Putamen (tissue), 1 donor: ENCODE measurements at places on chromosomes 7 and 10.
A peak's percentile ranks its signal among the peaks of the same experiment; 100 is the strongest.

GRCh38 chr7:66778201-66778600, 37.7 kb downstream of the RABGEF1 start:
- no peak for DNase-seq

- DNase-seq: no peak
These were observed 80.2 kb upstream of the PPP2R2D start for GRCh38 chr10:131820626-131821025.

- DNase-seq: no peak
These were observed 26.4 kb upstream of the ANKRD1 start for GRCh38 chr10:90947030-90947960.

DNA sequence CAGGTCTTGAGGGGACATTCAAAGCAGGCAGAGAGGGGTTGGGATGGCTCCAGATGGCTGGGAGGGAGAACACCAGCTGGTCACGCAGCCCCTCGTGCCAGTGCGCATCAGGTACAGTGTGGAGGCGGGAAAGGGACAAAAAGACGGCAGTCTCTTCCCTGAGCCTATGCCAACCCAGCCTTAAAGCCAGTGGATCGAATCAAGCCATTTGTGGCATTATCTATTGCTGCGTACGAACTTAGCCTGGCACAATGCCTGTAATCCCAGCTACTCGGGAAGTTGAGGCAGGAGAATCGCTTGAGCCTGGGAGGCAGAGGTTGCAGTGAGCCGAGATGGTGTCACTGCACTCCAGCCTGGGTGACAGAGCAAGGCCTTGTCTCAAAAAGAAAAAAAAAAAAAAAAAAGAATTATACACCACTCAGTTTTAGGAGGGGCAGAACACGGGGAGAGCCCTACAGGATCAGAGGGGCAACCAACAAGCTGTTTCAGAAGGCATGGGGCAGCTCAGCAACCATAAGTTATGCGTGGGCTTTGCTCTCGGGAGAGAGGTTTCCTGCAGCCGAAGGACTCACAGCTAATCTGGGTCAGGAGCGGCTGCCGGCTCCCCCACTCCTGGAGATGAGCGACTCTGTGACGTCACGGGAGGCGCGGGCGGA, 356 bp upstream of the NDUFB2 start:
- DNase-seq: peak; percentile 97

- DNase-seq: no peak
These were observed 316.6 kb upstream of the MAGI2 start for GRCh38 chr7:79770063-79770462.

DNA sequence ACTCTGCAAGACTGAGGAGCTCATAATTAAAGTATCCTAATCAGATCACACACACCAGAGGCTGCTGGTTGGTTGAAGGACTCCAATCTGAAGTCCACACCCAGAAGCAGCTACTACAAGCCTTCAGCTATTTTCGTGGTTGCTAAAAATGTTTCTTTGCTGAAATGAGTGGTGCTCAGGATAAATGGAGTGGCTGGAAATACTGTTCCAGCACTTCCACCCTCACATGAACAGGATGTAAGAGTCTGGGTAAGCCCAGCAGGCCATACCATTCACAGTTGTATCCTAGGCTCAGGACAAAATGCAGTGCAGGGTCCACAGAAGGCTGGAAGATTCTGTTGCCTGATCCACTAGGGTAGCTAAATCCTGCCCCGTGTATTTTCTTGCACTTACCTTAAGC, 34.1 kb downstream of the AFAP1L2 start:
- no peak for DNase-seq

GRCh38 chr7:155020996-155021395, 18.1 kb upstream of the PAXIP1 start:
- no peak for DNase-seq

GRCh38 chr7:7720193-7720592, 1.8 kb upstream of the RPA3 start:
- DNase-seq: no peak

- no peak for DNase-seq
These were observed 116.8 kb upstream of the TBX20 start for GRCh38 chr7:35370687-35371086.

DNA sequence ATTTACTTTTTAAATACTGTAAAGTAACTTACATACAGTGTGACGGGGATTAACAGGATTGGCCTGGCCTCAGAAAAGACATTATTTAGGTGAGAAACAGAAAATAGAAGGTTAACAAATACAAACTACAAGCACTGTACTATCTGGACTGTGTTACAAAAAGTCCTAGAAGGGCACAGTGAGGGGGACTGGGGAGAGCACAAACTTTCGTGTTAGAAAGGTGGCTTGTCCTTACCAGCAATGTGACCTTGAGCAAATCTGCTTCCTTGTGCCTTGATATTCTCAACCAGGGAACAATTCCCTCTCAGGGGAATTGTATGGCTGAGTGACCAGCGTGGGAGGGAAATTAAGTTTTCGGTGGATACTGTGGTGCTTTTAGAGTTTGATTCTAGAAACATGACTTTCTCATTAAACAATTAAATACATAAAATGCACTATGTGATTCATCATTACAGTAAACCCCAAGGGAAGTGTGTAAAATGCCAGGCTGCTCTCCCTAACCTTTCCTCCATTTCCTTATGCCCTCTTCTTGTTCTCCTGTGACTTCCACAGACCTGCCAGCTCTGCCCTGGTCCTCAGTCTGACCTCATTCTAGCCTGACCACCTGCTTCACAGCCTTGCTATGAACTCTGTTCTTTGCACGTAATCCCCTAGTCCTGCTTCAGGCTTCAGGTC, 57.7 kb downstream of the OSBPL3 start:
- DNase-seq: no peak

GRCh38 chr7:150515248-150516147, 826 bp downstream of the GIMAP7 start:
- DNase-seq: no peak

DNA sequence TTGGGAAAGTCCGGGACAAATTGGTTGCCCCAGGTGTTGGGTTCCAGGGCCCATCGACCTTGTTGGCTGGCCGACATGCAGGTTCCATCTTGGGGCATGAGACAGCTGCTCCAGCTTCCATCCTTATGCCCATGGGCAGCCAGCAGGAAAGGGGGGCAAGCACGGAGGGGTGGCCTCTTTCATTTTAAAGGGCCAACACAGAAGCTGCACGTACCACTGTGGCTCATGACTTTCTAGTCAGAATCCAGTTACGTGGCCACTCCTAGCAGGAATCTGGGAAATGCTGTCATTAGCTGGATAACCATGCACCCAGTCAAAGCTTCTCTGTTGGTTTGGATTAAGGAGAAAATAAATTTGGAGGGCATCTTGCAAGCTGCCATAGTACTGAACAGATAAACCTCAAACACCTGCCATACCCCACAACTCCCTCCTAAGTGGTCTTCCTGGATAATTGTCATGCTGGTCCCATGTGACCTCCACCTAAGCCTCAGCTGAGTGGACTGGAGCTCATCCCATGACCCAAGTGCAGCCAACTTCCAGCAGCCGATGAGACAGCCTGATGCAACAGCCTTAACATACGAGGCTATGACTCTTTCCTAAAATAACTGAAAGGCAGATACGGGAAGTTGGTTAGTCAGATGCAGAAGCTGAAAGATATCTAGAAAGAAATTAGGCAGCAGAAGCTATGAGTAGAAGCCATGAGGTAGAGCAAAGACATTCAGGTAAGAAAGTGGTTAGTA, 21.4 kb upstream of the GSDME start:
- DNase-seq: peak; percentile 34

GRCh38 chr7:55588379-55588699, 16.0 kb upstream of the VOPP1 start:
- DNase-seq: no peak

GRCh38 chr7:42831718-42832522, 80.0 kb downstream of the C7orf25 start:
- DNase-seq: peak; percentile 52

- no peak for DNase-seq
These were observed 391.9 kb upstream of the LRGUK start for GRCh38 chr7:133735222-133735621.

- DNase-seq: no peak
These were observed 84.2 kb upstream of the STEAP1B start for GRCh38 chr7:22584179-22584578.

- no peak for DNase-seq
These were observed 215.5 kb upstream of the VSTM2A start for GRCh38 chr7:54326592-54327167.

GRCh38 chr10:132459301-132460003, 62.5 kb downstream of the PWWP2B start:
- DNase-seq: no peak

DNA sequence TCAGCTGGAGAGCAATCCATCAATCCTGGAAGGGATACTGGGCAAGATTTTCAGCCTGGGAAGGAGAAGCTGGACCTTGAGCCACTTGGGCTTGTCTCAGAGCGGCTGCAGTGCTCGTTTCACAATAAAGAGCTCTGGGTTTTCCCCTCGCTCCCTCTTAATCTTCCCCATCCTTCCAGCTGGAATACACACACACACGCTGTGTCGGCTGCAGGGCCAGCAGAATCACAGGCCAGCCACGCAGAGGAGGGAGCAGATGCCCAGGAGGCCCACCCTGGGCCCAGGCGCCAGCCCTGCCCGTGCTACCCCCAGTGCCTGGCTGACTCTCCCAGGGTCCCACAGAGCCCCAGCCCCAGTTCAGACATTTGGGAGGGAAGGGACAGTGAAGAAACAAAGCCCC, 255.1 kb downstream of the TNS3 start:
- no peak for DNase-seq

GRCh38 chr10:58054881-58055280, 212.8 kb downstream of the IPMK start:
- no peak for DNase-seq

GRCh38 chr7:151286148-151286547, 37.7 kb upstream of the SMARCD3 start:
- no peak for DNase-seq

- DNase-seq: no peak
These were observed 2.2 kb upstream of the ATP6V1F start for GRCh38 chr7:128860158-128861073.

- DNase-seq: peak; percentile 3
These were observed 77.9 kb upstream of the LRRN3 start for GRCh38 chr7:111012799-111013675.

GRCh38 chr7:81414411-81414810, 355.4 kb downstream of the HGF start:
- DNase-seq: no peak

DNA sequence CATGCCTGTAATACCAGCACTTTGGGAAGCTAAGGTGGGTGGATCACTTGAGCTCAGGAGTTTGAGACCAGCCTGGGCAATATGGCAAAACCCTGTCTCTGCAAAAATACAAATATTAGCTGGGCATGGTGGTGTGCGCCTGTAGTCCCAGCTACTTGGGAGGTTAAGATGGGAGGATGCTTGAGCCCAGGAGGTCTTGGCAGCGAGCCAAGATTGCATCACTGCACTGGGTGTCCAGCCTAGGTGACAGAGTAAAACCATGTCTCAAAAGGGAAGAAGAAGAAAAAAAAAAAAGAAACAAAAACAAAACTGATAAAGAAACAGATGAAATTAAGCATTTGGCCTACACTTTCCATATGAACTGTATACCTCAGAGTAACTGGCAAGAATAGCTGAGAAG, 319.2 kb downstream of the PARD3 start:
- DNase-seq: no peak

- no peak for DNase-seq
These were observed 1.5 kb downstream of the PDCD4 start for GRCh38 chr10:110872984-110873923.

- DNase-seq: no peak
These were observed 109.9 kb downstream of the SORCS1 start for GRCh38 chr10:107054469-107055156.

- no peak for DNase-seq
These were observed 291.0 kb upstream of the C7orf33 start for GRCh38 chr7:148299350-148300276.

DNA sequence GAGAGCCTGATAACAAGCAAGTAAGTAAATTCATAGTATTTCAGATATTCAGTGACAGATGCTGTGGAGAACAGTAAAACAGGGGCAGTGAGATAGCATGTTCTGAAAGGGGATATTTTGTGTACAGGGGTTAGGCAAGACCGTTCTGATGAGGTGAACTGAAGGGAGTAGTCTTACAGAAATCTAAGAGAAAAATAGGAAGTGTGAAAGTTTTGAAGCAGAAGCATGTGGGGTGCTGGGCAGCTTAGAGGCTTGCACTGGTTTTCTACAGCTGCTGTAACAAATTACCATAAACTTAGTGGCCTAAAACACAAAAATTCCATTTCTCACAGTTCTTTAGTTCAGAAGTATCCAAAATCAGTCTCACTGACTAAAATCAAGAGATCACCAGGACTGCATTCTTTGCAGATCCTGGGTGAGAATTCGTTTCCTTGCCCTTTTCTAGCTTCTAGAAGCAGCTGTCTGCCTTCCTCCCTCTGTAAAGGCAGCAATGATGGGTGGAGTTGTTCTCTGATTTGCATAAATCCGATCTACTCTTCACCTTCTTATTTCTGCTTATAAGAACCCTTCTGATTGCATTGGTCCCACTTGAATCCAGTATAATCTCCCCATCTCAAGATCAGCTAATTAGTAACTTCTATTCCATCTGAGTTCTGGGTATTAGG, 7.5 kb upstream of the KLF14 start:
- DNase-seq: no peak

DNA sequence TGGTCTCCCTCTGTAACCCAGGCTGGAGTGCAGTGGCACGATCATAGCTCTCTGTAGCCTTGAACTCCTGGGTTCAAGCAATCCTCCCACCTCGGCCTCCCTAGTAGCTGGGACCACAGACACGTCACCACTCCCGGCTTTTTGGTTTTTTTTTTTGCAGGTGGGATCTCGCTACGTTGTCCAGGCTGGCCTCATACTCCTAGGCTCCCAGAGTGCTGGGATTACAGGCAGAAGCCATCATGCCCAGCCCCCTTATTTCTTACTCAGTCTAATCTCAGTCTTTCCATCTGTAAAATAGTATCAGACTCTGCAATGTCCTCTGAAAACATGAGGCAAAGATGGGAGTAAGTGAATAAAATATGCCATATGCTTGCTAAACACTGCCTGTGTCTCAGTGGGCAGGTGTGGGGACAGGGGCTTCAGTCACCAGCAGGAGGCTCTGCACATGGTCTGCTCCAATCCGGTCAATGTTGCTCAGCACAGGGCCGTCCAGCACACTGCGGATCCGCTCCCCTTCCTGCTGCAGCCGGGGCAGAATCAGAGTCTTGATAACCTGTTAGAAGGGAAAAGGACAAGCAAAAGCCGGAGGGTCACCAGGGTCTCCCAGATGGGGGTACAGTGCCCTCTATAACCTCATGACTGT, 8.2 kb downstream of the AP4M1 start:
- no peak for DNase-seq

GRCh38 chr10:110641256-110641655, 2.9 kb upstream of the RBM20 start:
- DNase-seq: no peak

DNA sequence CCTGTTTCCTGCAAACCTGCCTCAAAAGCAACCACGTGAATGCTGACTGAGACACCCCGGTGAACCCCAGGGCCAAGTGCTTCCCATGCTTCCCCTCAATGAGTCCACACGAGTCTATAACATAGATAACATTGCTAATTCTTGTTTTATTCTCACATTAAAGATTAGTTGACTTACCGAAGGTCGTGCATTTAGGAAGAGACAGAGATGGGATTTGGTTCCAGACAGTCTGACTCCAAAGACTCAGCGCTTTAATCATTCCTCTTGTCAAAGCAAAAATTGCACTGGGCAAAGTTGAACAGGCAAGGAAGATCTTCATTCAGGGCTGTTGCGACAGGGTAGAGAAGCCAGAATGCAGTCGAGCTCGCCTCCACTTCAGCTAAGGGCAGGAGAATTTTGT, 435.6 kb upstream of the C7orf33 start:
- DNase-seq: no peak

GRCh38 chr7:74070619-74070921, 13.0 kb upstream of the LIMK1 start:
- no peak for DNase-seq
